Activated CD8-positive, alpha-beta memory T cell treated with anti-CD3 and anti-CD28 coated beads for 48 hours (primary cell): ENCODE measurements at places on chromosomes 2 and 18.

- no peak for DNase-seq
Observed at GRCh38 chr2:186570604-186571003, 19.3 kb upstream of the ITGAV start.

- DNase-seq, result no peak
Observed at GRCh38 chr2:32926708-32927084, 20.1 kb upstream of the LTBP1 start.

GRCh38 chr2:205800773-205801172 lies 118.5 kb downstream of the NRP2 start:
- DNase-seq, result no peak

DNA sequence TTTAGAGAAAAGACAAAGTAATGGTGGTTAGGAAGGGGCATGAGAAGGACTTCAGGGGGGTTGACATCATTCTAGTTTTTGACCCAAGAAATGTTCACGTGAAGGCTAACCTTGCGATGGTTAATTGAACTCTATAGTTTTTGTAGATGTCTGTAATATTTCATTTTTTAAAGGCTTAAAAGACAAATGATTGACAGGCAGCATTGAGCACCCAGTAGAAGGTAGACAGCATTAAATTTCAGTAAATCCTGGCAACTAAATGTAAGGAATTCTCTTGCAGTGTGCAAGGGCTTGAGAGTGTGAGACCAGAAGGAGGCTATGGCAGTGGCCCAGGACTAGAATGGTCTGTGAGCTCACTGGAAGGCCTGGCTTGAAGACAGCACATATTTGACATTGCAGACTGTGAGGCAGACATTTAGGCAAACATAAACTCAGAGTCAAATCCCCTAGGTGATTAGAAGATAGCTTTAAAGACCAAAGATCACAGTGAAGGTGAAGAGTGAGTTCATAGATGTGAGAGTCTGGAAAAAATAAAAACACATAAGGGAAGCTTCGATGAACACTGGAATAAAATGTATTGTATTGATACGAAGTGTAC lies 100.1 kb upstream of the MAP4K4 start:
- DNase-seq, result no peak

- DNase-seq, result no peak
Observed at GRCh38 chr18:26134107-26134506, 438 bp downstream of the PSMA8 start.

- DNase-seq, result no peak
Observed at GRCh38 chr2:126482582-126483464, 173.1 kb upstream of the GYPC start.

GRCh38 chr2:240762249-240762648 lies 57.8 kb downstream of the KIF1A start:
- no peak for DNase-seq

GRCh38 chr18:54859667-54860421 lies 31.6 kb downstream of the RAB27B start:
- DNase-seq, result no peak

DNA sequence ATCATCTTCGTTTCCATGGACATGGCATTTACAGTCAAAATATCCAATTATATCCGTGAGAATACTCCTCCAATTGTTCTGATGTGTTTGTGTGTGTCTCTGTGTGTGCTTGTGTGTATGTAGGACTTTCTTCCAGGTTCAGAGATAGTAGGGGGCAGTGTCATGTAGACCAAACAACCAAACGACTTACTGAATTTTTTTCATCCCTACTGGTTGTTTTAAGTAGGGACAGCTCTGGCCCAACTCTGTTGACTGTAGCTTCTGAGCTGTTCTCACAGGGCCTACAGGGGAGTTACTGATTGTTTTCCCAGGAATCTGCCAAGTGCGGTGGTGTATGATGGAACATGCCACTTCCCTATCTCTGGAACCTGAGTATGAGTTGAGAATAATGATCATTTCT lies 69.6 kb downstream of the ETAA1 start:
- no peak for DNase-seq

GRCh38 chr2:164651361-164651760 lies 30.1 kb upstream of the GRB14 start:
- DNase-seq, result no peak

GRCh38 chr2:167640096-167640495 lies 607.3 kb downstream of the STK39 start:
- no peak for DNase-seq

DNA sequence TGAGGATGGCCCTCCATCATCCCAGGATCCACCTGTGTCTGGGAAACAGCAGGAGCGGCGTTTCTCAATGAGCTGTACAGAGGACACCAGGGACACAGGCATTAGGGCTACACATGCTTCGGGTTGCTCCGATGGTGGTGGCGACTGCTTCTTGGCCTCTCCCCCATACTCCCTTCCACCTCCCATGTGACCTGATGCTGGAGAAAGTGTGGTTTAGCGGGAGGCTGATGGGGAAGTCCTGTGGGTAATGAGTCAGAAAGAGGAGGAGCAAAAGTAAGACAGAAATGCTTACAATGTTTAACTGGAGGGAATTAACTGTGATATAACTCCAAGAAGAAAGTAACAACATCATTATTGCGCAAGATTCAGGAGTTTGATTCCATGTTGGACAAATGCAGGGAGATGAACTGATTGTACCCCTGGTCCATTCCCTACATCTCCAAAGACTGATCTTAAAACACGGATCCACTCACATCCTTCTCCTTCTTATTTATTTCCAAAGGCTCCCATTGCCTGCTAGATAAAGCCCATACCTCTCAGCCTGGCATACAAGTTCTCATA lies 186.6 kb downstream of the NRP2 start:
- DNase-seq, result no peak

GRCh38 chr18:74694436-74694835 lies 96.8 kb downstream of the ZNF407 start:
- DNase-seq, result no peak

GRCh38 chr2:128364441-128364911 lies 45.8 kb upstream of the HS6ST1 start:
- no peak for DNase-seq

DNA sequence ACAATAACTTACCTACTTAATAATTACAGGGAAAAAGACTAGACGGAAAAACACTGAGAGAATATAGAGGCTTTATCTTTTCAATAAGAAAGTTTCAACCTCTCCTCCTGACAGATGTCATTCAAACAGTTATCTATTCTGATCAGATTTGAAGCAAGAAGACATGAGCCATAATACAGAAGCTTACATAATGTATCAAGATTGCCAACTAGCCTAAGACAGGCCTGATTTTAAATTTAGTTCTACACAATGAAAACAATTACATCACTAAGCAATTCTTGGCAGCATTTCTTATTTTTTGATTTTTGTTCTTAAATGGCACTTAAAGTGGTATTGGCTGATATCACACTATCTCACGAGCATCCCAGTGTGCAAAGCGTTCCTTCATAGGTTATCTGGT lies 41.6 kb downstream of the GPR155 start:
- no peak for DNase-seq

DNA sequence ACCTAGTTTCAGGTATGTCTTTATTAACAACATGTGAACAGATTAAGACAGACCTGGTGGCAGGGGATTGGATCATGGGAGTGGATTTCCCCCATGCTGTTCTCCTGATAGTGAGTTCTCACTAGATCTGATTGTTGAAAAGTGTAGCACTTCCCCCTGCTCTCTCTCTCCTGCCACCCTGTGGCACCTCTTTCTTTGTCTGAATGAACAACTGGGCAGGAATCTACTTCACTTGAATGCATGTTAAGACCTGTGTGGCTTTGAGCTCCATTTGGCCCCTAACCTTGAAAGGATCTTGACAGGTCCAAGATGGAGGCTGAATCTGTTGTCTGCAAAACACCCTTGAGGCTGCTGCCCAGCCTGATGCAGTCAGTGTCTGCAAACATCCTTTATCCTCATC lies 194.4 kb downstream of the RNF144A start:
- no peak for DNase-seq

DNA sequence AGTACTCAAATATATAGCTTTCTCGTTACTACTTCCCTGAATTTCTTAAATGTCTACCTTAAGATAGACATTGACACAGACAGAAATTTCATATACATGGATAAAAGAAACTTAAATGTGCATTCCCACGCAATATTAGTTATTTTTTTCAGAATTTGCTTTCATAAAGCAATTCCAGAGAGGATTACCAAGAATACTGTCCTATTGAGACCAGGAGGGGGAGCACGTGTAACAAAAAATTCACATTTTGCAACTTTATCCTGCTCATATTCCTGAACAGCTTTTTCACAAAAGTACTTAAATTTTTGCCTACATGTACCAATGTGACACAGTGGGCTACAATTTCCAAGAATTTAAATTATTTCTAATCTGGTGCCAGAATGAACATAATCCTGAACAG lies 30.7 kb upstream of the ERCC3 start:
- DNase-seq, result no peak

DNA sequence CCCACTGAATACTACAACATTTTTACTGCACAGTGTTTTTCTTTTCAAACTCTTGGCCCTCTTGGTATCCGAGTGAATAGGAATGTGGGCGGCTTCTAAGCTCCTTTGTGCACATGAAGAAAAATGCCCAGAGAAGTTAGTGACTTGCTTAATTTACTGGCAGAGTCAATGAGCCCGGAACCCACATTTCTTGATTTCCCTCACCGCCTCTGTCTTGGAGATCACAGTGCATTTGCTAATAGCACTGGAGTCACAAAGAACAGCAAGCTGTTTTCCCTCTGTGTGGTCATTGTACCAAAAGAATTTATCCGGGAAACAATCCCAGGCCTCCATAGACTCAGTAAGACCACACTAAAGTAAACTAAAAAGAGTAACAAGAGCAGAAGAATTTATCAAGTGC lies 18.9 kb downstream of the STON1 start:
- DNase-seq, result no peak

- no peak for DNase-seq
Observed at GRCh38 chr2:196808083-196808665, 981 bp downstream of the C2orf66 start.

DNA sequence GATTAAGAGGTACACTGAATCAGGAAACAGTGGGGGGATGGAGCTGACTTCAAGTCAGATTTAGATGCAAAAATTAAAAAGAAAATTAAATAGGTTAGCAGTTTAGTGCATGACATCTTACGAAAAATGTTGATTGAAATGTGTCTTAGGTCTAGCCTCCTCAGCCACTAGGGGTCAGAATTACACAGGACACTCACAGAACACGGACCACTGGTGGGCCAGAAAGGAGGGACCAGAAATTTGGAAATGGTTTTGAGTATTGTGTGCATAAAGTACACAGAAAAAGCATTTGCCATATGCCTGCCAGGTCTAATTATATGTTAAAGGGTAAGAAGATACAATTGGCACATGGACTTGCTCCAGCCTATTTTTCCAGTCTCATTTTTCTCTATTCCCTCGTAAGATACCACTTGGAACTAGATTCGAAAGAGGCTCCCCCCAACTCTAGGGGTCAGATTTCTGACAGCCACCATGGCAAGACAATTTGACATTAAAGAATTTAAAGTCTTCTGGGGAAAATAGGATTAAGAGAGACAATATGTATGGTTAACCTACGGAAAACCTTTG lies 550.2 kb upstream of the SETBP1 start:
- no peak for DNase-seq

DNA sequence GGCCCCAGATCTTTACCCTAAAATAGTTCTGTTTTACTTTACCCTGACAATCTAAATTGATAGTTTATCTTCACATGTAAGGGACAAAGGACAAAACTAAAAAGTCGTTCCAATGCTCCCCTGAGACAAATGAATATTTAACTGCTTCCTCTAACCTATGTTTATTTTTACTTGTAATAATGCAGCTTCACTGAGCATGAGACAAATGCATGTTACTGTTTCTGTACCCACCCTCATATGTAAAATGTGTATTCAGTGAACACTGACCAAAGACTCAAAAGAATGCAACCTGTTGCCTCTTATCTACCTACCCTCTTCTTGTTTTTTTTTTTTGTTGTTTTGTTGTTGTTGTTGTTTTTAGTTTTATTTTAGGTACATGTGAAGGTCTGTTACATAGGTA lies 1570.9 kb upstream of the SLC39A10 start:
- no peak for DNase-seq

GRCh38 chr18:10010611-10011015 lies 96.8 kb downstream of the VAPA start:
- DNase-seq, result no peak

GRCh38 chr2:8334866-8335325 lies 347.0 kb upstream of the ID2 start:
- no peak for DNase-seq

- no peak for DNase-seq
Observed at GRCh38 chr2:155043097-155043496, 344.6 kb downstream of the KCNJ3 start.

DNA sequence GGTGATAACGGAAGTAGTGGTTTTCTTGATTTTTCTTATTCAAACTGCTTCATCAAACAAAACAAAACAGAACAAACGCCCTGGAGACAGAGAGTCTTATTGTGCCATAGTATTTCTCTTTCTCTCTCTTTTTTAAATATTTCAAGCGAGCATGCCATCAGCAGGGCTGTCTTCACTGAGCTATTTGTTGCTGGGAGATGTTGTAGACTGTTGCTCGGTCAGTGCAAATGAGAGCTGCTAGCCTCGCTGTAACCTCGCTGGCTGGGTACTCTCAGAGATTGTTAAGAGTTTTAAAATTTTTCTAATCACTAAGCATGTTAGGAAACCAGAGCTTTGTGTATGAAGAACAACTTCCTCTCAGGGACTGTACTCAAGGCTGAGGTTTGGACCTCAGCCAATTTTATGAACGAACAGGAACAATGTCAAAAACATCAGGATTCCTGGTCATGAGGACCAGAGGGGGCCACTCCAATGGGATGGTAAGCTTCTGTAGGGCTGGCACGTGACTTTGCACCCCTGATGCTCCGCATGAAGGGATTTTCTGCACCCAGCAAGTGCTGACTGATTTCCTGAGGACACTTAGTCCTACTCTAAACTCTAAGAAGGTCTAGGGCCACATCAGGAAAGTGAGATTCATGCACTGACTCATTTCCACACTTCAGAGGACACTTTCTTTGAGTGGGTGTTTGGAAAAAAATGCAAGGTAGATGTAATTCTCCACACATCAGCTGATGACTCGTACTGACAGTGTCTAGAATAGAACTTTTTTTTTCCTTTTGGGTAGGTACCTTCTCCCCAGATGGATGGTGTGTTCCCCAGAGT lies 59.8 kb upstream of the IL1R1 start:
- no peak for DNase-seq

DNA sequence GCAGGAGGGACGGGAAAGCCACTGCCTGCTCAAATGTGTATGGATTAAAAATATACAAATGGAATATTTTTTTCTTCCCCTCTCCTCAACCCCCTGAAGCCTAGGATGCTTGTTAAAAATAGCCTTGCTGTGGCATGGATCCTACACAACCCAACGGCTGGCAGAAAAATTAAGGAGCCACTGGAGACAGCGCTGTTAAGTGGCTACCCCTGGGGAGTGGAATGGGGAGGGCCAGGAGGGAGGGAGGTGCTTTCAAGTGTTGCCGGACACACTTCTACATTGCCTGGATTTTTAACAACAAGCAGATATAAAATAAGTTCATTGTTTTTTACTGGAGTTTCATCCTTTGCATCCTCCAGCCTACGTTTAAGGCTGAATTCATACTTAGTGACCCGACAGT lies 66.6 kb downstream of the ZBTB7C start:
- DNase-seq, result no peak

DNA sequence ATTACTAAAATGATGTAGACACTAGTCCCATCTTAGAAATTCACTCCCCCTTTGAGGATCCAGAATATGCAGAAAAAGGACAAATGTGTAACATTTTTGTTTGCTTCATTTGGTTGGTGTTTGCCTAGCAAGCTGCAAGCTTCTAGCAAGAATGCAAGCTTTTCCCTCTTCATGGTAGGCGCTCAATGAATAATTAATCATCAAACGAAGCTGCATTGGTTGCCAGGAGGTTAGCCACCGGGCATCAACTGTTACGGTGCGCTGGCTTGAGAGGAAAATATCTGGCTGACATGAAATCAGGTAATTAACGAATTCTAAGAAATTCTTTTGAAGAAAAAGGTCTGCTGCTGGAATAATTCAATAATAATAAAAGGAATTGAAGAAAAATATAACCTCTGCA lies 341.0 kb upstream of the KYNU start:
- DNase-seq, result no peak
